Esophagus squamous epithelium (tissue), 5 donors: ENCODE measurements at places on chromosomes 11 and 22.

DNA sequence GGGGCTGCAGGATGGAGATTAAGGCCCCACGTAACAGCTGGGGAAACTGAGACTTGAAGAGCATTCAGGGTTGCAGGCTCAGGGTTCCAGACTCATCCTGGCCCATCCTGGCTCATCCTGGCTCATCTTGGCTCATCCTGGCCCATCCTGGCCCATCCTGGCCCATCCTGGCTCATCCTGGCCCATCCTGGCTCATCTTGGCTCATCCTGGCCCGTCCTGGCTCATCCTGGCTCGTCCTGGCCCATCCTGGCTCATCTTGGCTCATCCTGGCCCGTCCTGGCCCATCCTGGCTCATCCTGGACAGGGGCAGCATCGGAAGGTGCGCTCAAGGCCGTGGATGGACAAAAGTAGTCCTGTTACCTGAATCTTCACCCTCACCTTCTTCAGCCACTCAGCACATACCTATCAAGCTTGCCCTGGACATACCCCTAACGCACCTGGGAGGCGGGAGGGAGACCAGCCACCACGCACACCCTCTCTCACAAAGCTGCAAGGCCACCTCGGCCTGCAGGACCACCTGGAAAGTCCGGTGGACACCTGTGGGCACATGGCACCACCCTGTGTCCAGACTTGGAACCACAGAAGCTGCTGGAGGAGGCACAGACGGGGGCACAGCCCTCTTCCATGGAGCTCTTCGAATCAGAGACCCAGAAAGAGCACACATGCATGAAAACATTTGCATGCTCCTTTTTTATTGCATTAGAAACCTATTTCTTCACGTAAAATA, 20.3 kb upstream of the NLRP6 start:
- no peak for DNase-seq

DNA sequence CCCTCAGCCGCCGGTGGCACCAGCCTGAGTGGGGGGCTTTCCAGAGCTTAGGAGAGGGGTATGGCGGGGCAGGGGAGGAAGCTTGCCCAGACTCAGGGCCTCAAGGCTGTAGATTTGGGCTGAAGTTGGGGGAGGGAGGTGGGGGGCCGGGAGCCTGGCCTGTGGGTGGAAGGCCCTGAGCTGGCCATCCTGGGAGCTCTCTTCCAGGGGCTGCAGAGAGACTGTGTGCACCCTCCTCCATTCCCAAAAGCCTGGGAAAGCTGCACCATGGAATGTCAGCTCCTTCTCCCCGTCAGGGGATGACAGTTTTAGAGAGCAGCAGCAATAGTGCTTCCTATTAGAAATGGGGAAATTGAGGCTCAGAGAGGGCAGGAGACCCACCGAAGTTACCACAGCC, 1.0 kb downstream of the SYT12 start:
- no peak for DNase-seq

GRCh38 chr11:119323532-119324033, 6.7 kb upstream of the MCAM start:
- no peak for DNase-seq

GRCh38 chr11:9461760-9462134, 935 bp downstream of the ZNF143 start:
- DNase-seq = no peak

DNA sequence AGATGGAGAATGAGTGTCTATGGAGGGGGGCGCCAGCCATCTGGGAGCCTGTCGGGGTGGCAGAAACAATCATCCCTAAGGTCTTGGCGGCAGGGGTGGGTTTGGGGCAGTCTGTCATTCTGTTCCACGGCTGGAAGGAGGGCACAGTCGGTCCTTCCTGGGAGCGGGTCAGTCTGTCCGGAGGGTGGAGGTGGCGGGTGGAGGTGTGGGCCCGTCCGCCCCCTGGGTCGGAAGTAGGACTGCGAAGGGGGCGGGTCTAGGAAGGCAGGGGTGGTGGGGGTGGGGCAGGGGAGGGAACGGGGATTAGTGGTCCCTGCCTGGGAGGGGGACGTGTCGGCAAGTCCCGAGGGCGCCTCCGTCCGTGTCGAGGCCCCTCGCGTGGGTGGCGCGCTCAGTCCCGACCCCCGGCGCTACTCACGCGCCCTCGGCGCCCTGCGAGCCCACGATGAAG, 461 bp downstream of the TBC1D10A start:
- no peak for DNase-seq

GRCh38 chr11:614623-615503, 887 bp downstream of the IRF7 start:
- no peak for DNase-seq

DNA sequence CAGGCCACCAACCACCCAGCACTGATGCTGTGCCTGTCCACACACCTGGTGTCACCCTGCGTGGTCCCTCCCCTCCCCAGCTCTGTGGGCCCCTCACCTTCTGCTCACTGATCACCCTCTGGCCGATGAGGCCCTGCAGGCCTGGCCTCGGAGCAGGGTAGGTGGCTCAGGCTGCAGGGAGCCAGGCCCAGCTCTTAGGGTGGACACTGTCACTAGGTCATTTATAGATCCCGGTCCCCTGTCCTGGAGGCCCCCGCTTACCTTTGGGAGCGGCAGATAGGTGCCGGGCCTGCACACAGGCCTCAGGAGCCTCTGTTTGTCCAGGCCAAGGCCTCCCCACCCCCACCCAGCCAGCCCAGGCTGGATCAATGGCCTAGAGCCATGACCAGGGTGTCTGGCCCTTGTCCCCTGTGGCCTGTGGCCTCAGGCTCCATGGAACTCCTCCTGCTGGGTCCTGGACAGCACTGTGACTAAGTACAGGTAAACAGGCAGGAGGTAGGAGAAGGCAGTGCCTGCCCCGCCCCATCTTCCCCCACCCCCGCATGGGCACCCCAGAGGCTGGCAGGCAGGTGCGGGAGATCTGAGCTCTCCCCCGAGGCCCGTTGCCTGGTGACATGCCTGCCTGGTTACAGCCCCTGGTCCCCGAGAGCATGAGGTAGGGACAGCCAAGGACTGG, at the start of gene TMPRSS6:
TMPRSS6 (minus strand) TSS at position 472 of the 676 bp plus-strand sequence. CDS start 6,296 bp downstream, outside the sequence.
- no peak for DNase-seq

- no peak for DNase-seq
Observed at GRCh38 chr11:65934014-65934413, 11.3 kb upstream of the TSGA10IP start.

- no peak for DNase-seq
Observed at GRCh38 chr22:22156348-22156715, 88.3 kb upstream of the VPREB1 start.

- no peak for DNase-seq
Observed at GRCh38 chr11:47352556-47352955, at the start of gene MYBPC3. MYBPC3 (minus strand) TSS chr11:47352702; CDS start chr11:47352647, 55 bp downstream.

- no peak for DNase-seq
Observed at GRCh38 chr11:38711110-38711509, 2113.1 kb upstream of the RAG2 start.

- no peak for DNase-seq
Observed at GRCh38 chr11:77372726-77373125, 71.2 kb upstream of the GDPD4 start.

- no peak for DNase-seq
Observed at GRCh38 chr11:61141601-61142028, 19.6 kb downstream of the VPS37C start.

- DNase-seq = no peak
Observed at GRCh38 chr11:119418759-119419158, 4.2 kb downstream of the THY1 start.

DNA sequence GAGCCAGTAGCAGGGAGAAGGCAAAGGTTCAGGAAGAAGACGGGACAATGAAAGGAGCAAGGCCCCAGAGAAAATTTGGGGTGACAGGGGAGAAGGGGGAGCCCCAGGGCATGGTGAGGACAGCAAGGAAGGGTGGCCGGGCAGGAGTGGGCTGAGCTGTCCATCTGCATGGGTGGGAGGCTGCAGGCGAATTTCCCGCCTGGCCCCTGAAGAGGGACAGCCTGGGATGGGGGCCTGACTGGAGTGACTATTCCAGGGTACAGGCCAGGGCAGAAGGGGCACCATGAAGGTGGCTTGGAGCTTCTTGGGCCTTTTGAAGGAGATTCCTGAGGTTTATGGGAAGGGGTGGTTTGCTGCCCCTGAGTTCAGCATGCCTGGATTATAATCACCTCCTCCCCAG, 56.2 kb downstream of the WNT11 start:
- no peak for DNase-seq

- no peak for DNase-seq
Observed at GRCh38 chr11:22169833-22170232, 23.1 kb upstream of the ANO5 start.

- no peak for DNase-seq
Observed at GRCh38 chr11:42901084-42901483, 410.7 kb upstream of the API5 start.

- DNase-seq = no peak
Observed at GRCh38 chr11:107858217-107859070, at the start of gene SLC35F2. SLC35F2 (minus strand) TSS chr11:107858787; CDS start chr11:107858767, 20 bp downstream.

DNA sequence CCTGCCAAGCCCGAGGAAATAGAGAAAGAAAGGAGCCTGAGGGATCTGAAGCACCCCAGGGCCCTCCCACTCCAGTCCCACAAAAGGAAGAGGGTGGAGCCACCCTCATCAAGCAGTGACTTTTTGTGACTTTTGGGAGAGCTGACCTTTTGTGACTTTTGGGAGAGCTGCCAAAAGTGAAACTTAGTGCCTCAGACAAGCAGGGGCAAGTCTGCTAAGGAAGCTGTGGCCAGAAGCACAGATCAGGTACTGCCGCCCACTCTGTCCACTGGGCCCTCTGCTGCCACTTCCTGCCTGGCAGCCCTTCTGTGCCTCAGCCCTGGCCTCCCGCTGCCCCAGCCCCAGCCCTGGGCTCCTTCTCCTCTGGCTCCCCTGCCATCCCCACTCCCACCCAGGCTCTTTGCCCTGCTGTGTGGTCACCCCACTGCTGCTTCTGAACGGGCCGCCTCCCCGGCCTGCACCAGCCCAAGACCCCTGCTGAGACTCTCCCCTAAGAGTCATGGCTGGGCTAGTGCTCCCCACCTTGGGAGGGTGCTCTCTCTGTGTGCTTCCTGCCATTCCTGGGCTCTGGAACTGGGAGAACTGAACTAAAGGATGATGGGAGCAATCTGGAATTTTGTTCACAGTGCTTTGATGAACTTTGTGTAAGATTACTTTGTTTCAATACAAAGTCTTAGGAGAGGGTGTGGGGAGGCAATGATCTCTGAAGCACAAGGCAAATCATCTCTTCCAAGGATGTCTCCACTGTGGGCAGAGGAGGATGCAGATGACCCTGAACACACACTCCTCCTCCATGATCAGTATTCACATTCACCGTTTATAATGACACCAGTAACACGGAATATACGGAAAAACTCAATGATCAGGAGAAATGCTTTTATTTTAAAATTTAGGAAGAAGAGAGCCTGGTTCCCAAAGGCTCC, at the start of gene APOBEC3H:
APOBEC3H (plus strand) TSS at position 147 of the 923 bp plus-strand sequence. CDS start 3,035 bp downstream, outside the sequence.
- no peak for DNase-seq
